Glutamatergic neuron (in vitro differentiated cells): ENCODE measurements at places on chromosomes 7 and 10. TPM values are rescaled to one million over a fixed set of nuclear protein-coding genes. Genes with fewer than 3 reads are reported as not detected.

GRCh38 chr7:77537136-77537777 lies at the start of gene PTPN12:
Gene PTPN12 (plus strand): TSS chr7:77537295. CDS start chr7:77537547, 252 bp downstream.
- peak within 1 kb of the TSS; percentile 97 for H3K4me3 ChIP-seq
- DNase-seq = peak; percentile 60
- H3K27me3 ChIP-seq = peaks cover 13% of the 10 kb centered on the region
- H3K4me1 ChIP-seq = peaks cover 21% of the 10 kb centered on the region
- no peaks in the 10 kb centered on the region for H3K36me3 ChIP-seq
- peak within 1 kb of the TSS; percentile 99 for H3K27ac ChIP-seq

DNA sequence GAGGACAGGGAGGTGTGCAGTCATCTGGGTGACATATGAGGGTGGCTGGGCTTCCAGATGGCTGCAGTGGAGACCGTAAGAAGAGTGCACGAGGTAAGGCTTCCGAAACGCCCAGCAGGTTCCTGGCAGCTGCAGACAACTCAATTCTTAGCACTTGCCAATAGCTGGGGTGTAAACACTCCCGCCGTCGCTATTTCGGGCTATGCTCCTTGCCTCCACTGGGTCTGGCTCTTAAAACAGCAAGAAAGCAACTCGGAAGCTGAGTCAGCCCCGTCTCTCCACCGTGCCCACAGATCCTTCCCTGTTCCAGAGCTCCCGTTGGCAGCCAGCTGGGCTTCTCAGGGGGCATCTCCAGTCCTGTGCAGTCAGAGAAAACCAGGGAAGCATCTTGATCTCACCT lies 6.1 kb upstream of the PDGFA start:
- peaks cover 5% of the 10 kb centered on the region for H3K4me1 ChIP-seq
- H3K27me3 ChIP-seq = peaks cover 12% of the 10 kb centered on the region
- no peak overlapping the region for H3K27ac ChIP-seq
- no peak for DNase-seq
- H3K36me3 ChIP-seq = no peaks in the 10 kb centered on the region

GRCh38 chr10:117320050-117320665 lies 55.1 kb downstream of the PDZD8 start:
- H3K36me3 ChIP-seq = no peaks in the 10 kb centered on the region
- H3K27me3 ChIP-seq = no peaks in the 10 kb centered on the region
- H3K27ac ChIP-seq = no peak overlapping the region
- H3K4me3 ChIP-seq = no peak overlapping the region
- no peaks in the 10 kb centered on the region for H3K4me1 ChIP-seq

DNA sequence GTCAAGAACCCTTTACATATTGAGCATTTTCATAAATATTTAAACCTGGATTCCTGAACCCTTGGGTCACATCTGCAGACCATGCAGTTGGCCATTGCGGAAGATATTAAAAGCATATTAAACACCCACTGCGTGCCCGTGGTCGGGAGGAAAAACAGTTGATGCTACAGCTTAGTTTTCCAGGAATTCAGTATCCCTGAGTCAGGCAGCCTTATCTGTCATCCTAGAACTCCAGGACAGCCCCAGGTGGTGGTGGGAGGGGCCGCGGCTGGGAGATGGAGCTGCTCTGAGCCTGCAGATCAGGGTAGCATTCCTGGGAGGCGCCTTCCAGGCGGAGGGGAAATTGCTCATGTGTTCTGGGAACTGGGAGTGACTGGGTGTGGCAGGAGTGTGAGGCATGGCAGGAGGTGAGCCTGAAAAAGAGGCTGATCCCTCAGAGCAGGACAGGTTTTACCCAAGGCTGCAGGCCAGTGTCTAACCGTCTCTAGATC lies 222.9 kb upstream of the SH2B2 start:
- H3K4me1 ChIP-seq = peaks cover 5% of the 10 kb centered on the region
- H3K27ac ChIP-seq = no peak overlapping the region
- peaks cover 3% of the 10 kb centered on the region for H3K27me3 ChIP-seq
- H3K4me3 ChIP-seq = no peak overlapping the region
- peak; percentile 35 for DNase-seq

DNA sequence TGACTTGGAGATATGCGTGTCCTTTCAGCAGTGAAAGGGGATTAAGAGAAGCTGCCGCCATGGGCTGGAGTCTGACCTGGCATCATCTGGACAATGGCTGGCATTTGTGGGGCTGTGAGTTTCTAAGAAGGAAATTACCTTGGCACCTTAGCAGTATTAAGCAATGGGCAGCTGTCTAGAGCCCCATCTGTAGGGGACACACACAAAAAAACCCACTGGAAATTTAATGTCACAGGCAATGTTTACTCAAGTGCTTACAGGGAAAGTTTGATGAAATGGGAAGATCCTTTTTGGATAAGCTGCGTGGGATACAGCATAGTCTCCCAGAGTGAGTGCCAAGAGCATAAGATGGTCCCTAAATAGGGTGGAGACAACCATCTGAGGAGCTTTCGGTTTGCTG lies 25.0 kb downstream of the ADRA2A start:
- no peak overlapping the region for H3K4me3 ChIP-seq
- H3K27ac ChIP-seq = no peak overlapping the region
- H3K36me3 ChIP-seq = no peaks in the 10 kb centered on the region
- H3K27me3 ChIP-seq = peaks cover 2% of the 10 kb centered on the region
- H3K4me1 ChIP-seq = no peaks in the 10 kb centered on the region

- peaks cover 4% of the 10 kb centered on the region for H3K4me1 ChIP-seq
- no peak overlapping the region for H3K4me3 ChIP-seq
- no peaks in the 10 kb centered on the region for H3K27me3 ChIP-seq
Measured at GRCh38 chr10:16999665-17000451, 129.8 kb downstream of the CUBN start.

DNA sequence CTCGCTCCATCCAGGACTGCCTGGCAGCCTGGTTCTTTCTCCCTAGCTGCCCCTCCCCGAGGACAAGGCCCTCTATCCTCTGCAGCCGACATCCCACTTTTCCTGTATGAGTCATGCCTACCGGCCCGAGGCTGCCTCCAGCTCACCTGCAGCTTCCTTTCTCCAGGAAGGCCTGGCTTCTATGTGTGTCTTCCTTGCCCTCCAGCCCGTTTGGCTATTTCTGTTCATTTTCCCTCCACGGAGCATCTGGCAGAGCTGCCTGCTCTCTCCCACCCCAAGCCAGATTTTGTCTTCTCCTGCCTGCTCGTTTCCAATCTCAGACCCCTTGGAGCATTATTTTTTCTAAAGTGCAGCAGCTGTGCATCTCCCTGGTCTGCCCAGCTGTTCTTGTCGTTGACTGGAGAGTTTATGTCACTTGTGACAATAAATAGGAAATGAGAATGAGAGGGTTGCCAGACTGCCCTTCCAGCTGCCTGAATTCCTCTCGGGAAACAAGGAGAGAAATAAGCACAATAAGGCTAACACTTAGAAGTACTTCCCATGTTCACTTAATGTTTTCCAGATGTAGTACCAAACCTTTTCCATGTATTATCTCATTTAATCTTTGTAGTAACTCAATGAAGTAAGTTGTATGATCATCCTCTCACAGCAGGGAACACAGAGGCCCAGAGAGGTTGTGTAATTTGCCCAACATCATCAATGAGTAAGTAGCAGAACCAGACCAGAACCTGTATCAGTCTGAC lies 19.7 kb downstream of the UBTD1 start:
- peak overlapping the region; percentile 12 for H3K4me3 ChIP-seq
- peaks cover 29% of the 10 kb centered on the region for H3K4me1 ChIP-seq
- H3K27me3 ChIP-seq = peaks cover 2% of the 10 kb centered on the region
- H3K27ac ChIP-seq = peak overlapping the region; percentile 77

DNA sequence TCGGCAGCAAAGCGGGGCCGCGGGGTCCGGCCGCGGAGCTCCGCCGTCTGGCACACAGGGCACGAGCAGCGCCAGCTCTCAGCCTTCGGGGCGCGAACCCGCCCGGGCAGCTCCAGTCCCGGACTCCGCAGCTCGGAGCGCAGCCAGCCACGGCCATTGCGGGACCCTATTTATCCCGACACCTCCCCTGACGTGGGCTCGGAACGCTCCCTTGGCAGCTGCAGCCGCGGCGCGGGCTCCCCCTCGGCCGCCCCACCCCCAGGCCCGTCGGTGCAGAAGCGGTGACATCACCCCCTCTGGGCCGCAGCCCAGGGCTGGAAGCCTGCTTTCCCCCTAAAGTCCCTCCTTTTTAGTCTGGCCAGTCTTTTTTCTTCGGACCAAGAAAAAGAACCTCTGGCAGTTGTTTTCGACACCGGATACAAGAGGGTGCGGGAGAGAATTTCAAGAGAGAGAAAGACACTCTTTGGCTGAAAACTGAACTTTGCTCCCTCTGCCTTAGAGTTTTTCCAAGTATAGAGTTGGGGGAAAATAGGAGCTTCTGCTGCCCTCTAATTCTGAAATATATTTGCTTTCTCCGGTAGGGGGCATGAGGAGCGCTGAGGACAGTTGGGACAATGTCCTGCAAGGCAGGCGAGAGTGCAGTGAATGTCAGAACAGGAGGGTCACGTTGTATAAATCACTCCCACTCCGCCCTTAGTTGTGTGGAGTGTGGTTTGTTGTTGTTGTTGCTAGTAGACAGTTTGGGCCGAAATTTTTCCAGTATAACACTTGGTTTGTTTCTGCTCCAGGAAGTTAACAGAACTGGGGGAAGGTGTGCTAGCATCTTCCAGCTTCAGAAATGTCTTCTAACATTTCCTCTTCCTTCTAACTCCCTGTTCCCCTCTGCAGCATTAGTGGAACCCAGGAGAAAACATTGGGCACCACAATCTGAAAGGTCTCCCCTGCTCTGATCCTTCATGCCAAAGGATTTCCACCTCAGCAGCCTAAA lies at the start of gene SFRP4:
Gene SFRP4, minus strand, starts transcription at position 145 of the 988 bp plus-strand sequence. CDS start 280 bp downstream, outside the sequence.
- peak within 1 kb of the TSS; percentile 86 for H3K4me3 ChIP-seq
- DNase-seq = peak; percentile 66
- no peak within 1 kb of the TSS for H3K27ac ChIP-seq
- H3K4me1 ChIP-seq = peaks cover 4% of the 10 kb centered on the region
- H3K27me3 ChIP-seq = peaks cover 8% of the 10 kb centered on the region

DNA sequence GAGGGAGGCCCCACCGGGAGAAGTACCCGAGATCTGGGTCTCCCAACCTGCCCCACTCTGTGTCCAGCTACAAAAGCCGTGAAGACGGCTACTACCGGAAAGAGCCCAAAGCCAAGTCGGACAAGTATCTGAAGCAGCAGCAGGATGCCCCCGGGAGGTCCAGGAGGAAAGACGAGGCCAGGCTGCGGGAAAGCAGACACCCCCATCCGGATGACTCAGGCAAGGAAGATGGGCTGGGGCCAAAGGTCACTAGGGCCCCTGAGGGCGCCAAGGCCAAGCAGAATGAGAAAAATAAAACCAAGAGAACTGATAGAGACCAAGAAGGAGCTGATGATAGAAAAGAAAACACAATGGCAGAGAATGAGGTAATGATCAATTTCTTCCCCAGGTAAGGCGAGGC lies 59.1 kb upstream of the PDCD4 start:
- H3K4me3 ChIP-seq = no peak overlapping the region
- H3K27ac ChIP-seq = no peak overlapping the region
- peaks cover 2% of the 10 kb centered on the region for H3K27me3 ChIP-seq
- DNase-seq = no peak

- peaks cover 47% of the 10 kb centered on the region for H3K4me1 ChIP-seq
- DNase-seq = no peak
- H3K4me3 ChIP-seq = no peak overlapping the region
- no peaks in the 10 kb centered on the region for H3K36me3 ChIP-seq
- no peak overlapping the region for H3K27ac ChIP-seq
Measured at GRCh38 chr7:30846378-30846777, 65.3 kb upstream of the AQP1 start.

C10orf143 gene
- 0.96 TPM for total RNA-seq

NXPH1 gene
- 3.8 TPM for total RNA-seq

NSUN5 gene
- total RNA-seq = 37.5 TPM
